ENCODE measurements at places on chromosomes 5 and 9. TPM values are rescaled to one million over a fixed set of nuclear protein-coding genes. Genes with fewer than 3 reads are reported as not detected.

The SCGB3A2 gene
- not detected for total RNA-seq

- H3K4me3 ChIP-seq: no peak overlapping the region
- DNase-seq: peak; percentile 16
- H3K27ac ChIP-seq: no peak overlapping the region
- H3K27me3 ChIP-seq: no peaks in the 10 kb centered on the region
- H3K4me1 ChIP-seq: no peaks in the 10 kb centered on the region
These were observed 133.0 kb downstream of the SLF1 start for GRCh38 chr5:94751460-94751859.

The PAX5 gene
- total RNA-seq: not detected

The ENHO gene
- total RNA-seq: 21.3 TPM

GRCh38 chr5:72282878-72283277, 37.2 kb downstream of the MRPS27 start:
- no peaks in the 10 kb centered on the region for H3K27me3 ChIP-seq
- no peaks in the 10 kb centered on the region for H3K4me1 ChIP-seq
- no peak overlapping the region for H3K27ac ChIP-seq
- peaks cover 5% of the 10 kb centered on the region for H3K36me3 ChIP-seq

The TAF11L7 gene
- total RNA-seq: not detected

The SLC9A3 gene
- 1.4 TPM for total RNA-seq

The EQTN gene
- total RNA-seq: 3.4 TPM

The TCF7 gene
- 0.73 TPM for total RNA-seq

DNA sequence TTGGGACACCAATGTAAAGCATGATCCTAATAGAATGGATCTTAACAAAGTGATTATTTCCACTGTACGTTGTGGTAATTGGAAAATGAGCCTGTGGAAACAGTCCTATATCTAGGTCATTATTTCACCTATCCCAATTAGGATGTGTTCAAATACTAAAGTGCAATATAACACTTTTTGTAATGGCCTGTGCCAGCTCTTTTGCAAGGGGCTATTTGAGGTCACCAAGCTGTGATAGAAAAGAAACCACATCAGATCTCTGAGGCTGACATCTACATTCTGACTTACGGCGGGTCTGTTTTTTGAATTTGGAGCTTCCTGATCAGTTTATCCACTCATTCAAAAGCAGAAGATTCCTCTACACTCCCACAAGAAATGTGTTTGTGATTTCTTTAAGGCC, 150.0 kb downstream of the TLE1 start:
- no peak overlapping the region for H3K4me3 ChIP-seq
- no peaks in the 10 kb centered on the region for H3K36me3 ChIP-seq
- no peak overlapping the region for H3K27ac ChIP-seq
- peaks cover 26% of the 10 kb centered on the region for H3K27me3 ChIP-seq
- DNase-seq: no peak
- peaks cover 25% of the 10 kb centered on the region for H3K4me1 ChIP-seq

The SPATA31A3 gene
- total RNA-seq: not detected

DNA sequence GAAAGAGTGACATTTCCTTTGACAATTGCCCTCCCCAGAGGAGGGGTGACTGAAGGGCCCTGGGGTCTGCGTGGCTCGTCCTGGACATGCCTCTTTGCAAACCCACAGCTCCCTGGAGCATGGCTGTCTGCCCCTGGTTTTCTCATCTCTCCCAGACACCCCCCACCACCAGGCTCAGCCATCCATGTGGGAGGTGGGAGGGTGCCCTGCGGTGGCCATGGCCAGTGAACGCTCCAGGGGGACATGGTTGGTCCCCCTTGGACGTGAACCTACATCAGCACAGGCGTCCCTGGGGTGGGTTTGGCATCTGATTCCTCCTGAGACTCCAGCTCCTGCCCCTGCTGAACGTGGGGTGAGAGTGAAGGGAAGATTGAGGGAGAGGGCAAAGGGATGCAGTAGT, 67.7 kb upstream of the LMX1B start:
- no peaks in the 10 kb centered on the region for H3K27me3 ChIP-seq
- H3K27ac ChIP-seq: no peak overlapping the region
- no peak overlapping the region for H3K4me3 ChIP-seq
- peaks cover 6% of the 10 kb centered on the region for H3K4me1 ChIP-seq

The FOXI1 gene
- total RNA-seq: not detected

- peak; percentile 45 for DNase-seq
- H3K4me1 ChIP-seq: peaks cover 53% of the 10 kb centered on the region
- H3K36me3 ChIP-seq: no peaks in the 10 kb centered on the region
- H3K27ac ChIP-seq: no peak overlapping the region
- H3K27me3 ChIP-seq: no peaks in the 10 kb centered on the region
These were observed 35.9 kb downstream of the HK3 start for GRCh38 chr5:176863041-176863764.

The SLC6A7 gene
- not detected for total RNA-seq

DNA sequence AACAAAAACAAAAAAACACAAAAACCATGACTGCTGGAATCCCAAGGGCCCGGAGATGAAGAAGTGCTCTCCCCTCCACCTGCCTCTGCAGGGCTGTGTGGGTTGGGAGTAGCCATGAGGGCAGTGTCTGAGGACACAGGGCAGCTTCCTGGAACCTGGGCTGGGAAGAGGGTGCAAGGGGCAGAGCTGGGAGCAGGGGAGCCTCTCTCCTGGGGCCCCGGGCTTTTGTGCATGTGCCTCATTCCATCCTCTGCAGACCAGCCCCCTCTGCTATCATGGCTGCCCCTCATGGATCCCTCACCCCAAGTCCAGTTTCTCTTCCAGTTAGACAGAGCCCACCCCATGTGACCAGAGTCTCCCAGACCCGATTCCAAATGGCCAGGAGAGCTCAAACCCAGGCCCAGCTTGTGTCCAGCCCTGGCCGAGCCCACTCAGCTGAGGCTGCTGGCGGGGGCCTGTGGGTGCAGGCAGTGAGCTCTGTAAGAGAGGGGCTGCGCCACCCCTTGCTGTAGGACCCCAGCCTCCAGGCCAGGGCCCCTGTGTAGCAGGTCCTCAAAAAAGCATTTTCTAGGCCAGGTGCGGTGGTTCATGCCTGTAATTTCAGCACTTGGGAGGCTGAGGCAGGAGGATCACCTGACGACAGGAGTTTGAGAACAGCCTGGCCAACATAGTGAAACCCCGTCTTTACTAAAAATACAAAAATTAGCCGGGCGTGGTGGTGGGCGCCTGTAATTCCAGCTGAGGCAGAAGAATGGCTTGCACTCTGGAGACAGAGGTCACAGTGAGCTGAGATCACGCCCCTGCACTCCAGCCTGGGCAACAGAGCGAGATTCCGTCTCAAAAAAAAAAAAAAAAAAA, 44.5 kb downstream of the PLPP7 start:
- no peak overlapping the region for H3K4me3 ChIP-seq
- H3K36me3 ChIP-seq: no peaks in the 10 kb centered on the region
- peaks cover 27% of the 10 kb centered on the region for H3K4me1 ChIP-seq
- no peak overlapping the region for H3K27ac ChIP-seq
- no peak for DNase-seq

The MUSK gene
- 0.24 TPM for total RNA-seq

The IRGM gene
- total RNA-seq: not detected

- H3K4me1 ChIP-seq: no peaks in the 10 kb centered on the region
- no peaks in the 10 kb centered on the region for H3K36me3 ChIP-seq
- peak overlapping the region; percentile 1 for H3K27ac ChIP-seq
These were observed 42.7 kb downstream of the SH3PXD2B start for GRCh38 chr5:172411484-172412072.

The FGFR4 gene
- total RNA-seq: 8.2 TPM

The AP3B1 gene
- 105 TPM for total RNA-seq

DNA sequence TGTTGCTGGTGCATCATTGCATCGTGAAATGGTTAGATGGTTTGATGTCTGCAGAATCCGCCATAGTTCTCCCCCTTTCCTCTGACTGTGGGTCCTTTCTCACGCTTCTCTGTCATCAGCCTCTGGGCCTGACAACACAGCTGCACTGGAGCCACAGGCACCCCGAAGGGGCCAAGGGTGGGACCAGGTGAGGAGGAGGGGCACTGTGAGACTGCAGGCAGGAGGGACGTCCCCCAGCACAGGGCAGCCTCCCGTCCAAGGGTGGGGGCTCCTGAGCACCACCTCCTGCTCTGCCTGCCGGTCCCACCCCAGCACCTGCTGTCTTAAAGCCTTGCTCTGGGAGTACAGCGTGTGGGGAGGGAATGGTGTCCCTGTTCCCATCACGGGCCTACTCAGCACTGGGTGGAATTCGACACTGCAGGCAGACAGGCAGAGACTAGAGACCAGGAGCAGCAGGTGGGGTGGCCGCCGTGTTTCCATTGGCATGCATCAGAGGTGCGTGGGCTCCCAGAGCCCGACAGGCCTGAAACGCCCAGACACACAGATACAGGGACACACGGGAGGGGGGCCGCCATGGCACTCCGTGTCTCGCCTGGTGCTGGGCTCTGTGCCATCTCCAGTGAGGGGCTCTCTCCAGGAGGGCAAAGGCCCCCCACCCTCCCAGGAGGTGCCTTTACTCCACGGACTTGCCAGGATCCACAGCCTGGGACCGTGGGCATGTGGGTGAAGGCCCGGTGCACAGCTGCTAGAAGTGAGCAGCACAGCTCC, 15.0 kb downstream of the CACNA1B start:
- no peaks in the 10 kb centered on the region for H3K36me3 ChIP-seq
- H3K4me1 ChIP-seq: no peaks in the 10 kb centered on the region
- H3K27me3 ChIP-seq: no peaks in the 10 kb centered on the region
- no peak overlapping the region for H3K27ac ChIP-seq

The IL4 gene
- total RNA-seq: not detected

The RNF224 gene
- not detected for total RNA-seq

The RNF44 gene
- total RNA-seq: 38.7 TPM

The PSD2 gene
- total RNA-seq: 0.53 TPM

DNA sequence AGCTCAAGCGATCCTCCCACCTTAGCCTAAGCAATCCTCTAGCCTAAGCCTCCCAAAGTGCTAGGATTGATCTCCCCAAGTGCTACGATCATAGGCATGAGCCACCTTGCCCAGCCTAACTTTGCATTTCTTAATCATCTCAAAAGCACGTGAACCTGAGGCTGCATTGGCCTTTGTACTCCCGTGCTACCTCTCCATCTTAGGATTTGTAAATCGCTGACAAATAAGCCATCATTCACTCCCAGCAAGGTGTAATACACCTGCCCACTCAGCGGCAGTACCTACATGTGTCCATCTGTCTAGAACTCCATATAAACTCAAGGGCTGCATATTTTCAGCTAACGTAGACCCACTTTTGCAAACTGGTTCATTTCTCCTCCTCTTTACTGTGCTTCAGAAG, 2.8 kb downstream of the ANKH start:
- H3K4me1 ChIP-seq: peaks cover 4% of the 10 kb centered on the region
- peaks cover 56% of the 10 kb centered on the region for H3K27me3 ChIP-seq
- H3K27ac ChIP-seq: no peak overlapping the region
- H3K4me3 ChIP-seq: no peak overlapping the region

GRCh38 chr9:27441741-27442070, 82.4 kb upstream of the IFNK start:
- no peak overlapping the region for H3K27ac ChIP-seq
- H3K36me3 ChIP-seq: no peaks in the 10 kb centered on the region
- no peak for DNase-seq
- no peaks in the 10 kb centered on the region for H3K27me3 ChIP-seq
- no peak overlapping the region for H3K4me3 ChIP-seq
- peaks cover 37% of the 10 kb centered on the region for H3K4me1 ChIP-seq

DNA sequence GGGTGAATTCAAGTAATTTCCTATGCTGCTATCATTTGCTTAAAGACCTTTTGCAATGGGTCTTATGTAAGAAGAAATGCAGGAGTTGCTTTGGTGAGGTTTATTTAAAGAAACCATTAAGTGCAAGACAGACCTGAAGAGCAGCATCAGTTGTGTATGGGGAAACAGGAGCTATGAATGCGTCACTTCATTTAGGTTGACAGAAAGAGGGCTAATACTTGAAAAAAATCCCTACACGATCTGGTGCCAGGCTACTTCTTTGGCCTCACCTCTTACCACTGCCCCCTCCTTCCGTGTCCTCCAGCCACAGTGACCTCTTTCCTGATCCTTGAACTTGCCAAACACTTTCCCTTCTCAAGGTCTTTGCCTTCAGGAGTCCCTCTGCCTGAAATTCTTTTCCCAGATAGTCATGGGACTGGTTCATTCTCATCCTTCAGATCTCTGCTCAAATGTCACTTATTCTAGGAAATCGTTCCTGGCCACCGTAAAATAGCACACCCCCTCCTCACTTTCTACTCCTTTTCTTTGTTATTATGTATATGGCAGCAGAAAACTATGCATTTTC, 1.4 kb upstream of the JAK2 start:
- no peak for DNase-seq
- peaks cover 36% of the 10 kb centered on the region for H3K27me3 ChIP-seq
- H3K4me1 ChIP-seq: peaks cover 14% of the 10 kb centered on the region
- H3K27ac ChIP-seq: no peak overlapping the region

The TMOD1 gene
- total RNA-seq: 0.15 TPM

DNA sequence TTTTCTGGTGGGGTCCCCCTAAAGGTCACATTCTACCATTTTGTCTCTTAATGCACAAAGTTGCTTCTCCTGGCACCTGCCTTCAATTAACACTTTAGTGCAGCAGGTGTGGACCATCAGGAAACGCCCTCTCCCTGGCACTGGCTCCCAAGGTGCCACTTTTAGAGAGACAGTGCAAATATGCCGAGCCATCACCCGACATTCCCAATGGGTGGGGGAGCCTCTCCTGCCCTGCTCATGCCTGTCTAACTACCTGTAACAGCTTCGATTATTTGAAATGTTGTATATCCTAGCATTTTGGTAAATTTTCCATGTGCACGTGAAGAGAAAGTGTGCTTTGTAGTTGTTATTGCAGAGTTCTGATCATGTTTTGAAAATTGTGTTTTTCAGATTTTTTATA, 13.2 kb upstream of the LRRC14B start:
- no peak for DNase-seq
- H3K4me1 ChIP-seq: peaks cover 10% of the 10 kb centered on the region
- H3K27ac ChIP-seq: no peak overlapping the region
- no peaks in the 10 kb centered on the region for H3K36me3 ChIP-seq
- H3K4me3 ChIP-seq: no peak overlapping the region
- no peaks in the 10 kb centered on the region for H3K27me3 ChIP-seq

DNA sequence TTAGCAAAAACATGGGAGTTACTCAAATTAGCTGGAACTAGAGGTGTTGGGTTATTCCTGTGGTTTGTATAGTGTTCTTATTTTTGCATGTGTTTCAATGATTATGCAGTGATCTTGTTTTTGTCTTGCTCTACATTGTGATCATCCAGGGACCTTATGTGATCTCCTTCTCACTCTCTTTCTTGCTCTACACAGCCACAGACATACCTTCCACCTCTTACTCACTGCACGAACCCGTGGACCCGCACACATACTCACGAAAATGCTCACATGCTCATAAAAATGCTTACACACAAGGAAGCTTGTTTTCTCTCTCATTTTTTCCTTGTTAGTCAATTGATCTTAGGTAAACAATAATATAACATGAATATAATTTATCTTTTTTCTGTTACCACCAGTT, 187.1 kb downstream of the KDM4C start:
- no peak for DNase-seq
- no peaks in the 10 kb centered on the region for H3K36me3 ChIP-seq
- no peaks in the 10 kb centered on the region for H3K27me3 ChIP-seq
- no peak overlapping the region for H3K4me3 ChIP-seq
- H3K4me1 ChIP-seq: no peaks in the 10 kb centered on the region

Data from neural progenitor cell (in vitro differentiated cells).